Panc1 (cell line): ENCODE measurements at places on chromosomes 11 and 22. TPM values are rescaled to one million over a fixed set of nuclear protein-coding genes. Genes with fewer than 3 reads are reported as not detected.

Gene BDNF
- total RNA-seq = 0.36 TPM

Gene LINC01488
- not detected for total RNA-seq

Gene SMIM35
- not detected for total RNA-seq

GRCh38 chr11:126410649-126411048 is 55.2 kb downstream of the ST3GAL4 start:
- no peak for DNase-seq

GRCh38 chr11:83648610-83649527 is 362.7 kb upstream of the CCDC90B start:
- no peak for DNase-seq

- no peak for DNase-seq
Observed at GRCh38 chr22:35368386-35368785, 12.5 kb upstream of the HMOX1 start.

GRCh38 chr22:37197451-37198257 is 9.6 kb upstream of the C1QTNF6 start:
- no peak for DNase-seq

DNA sequence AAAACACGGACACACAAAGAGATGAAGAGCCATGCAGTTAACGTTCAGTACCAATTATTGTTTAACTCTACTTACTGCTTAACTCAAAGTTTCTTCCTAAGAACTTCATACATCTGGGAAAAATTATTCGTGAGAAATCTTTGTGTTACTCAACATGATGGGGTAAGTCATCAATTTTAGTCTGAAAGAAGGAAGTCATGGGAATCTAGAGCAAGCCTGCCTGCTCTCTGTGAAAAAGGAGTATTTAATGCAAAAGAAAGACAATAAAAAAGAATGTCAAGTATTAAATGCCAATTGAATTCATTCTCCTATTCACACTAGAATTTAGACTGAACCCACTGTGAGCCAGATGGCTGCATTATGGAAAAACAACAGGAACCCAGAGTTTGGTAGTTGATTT is 16.0 kb downstream of the TMEM123 start:
- DNase-seq = no peak

DNA sequence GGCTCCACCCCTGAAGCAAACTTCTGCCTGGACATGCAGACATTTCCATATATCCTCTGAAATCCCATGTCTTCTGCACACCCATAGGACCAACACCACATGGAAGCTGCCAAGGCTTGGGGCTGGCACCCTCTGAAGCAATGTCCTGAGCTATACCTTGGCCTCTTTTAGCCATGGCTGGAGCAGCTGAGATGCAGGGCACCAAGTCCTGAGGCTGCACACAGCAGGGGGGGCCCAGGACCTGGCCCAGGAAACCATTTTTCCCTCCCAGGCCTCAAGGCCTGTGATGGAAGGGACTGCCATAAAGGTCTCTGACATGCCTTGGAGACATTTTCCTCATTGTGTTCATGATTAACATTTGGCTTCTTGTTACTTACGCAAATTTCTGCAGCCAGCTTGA is 34.5 kb downstream of the SYT9 start:
- no peak for DNase-seq

DNA sequence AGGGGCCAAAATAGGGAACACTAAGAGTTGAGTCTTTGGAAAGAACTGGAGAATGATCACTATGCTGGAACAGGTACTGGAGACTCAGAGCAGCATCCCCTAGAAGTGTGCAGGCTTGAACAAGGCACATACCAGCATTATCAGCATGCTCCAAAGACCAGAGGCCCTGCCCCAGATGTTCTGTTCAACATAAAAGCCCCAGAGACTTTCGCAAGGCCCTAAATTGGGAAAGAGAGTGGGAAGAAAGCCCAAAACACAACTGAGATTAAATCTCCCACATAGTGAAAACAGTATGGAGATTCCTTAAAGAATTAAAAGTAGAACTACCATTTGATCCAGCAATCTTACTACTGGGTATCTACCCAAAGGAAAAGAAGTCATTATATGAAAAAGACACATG is 9.4 kb downstream of the CNGA4 start:
- DNase-seq = no peak

DNA sequence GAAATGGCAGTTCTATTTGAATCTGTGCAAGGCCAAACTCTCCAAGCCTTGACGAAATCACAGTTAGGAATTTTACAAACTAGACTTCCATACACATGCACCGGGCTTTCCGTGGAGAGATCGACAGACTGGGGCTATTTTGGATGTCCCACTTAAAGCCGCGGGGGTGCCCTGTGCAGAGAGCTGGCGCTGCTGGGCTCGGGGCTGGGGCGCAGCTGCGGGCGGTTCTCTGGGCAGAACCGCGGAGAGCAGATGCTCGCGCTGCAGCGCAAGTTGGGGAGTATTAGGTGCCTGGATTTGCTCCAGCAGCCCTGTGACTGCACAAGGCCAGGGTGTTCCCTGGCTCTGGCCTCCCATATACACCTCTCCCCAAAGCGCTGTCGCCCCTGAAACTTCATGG is 67.2 kb downstream of the SPATA19 start:
- no peak for DNase-seq

GRCh38 chr11:101127699-101128570 is 1.7 kb downstream of the PGR start:
- no peak for DNase-seq

GRCh38 chr11:111361874-111362273 is 17.2 kb downstream of the POU2AF1 start:
- no peak for DNase-seq

DNA sequence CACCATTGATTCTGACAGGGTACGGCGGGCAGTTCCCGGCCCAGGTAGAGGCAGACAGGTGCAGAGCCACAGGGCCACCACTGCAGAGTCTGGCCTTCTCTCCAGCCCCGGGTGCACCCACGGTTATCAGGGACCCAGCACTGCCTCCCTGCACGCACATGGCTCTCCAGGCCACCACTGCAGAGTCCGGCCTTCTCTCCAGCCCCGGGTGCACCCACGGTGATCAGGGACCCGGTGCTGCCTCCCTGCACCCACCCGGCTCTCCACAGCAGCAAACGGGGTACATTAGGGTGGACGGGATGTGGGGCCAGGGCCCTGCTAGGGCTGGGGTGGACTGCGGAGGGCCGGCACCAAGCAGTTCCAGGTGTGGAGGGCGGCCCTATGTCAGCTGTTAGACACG is 272.9 kb downstream of the BRD1 start:
- no peak for DNase-seq

GRCh38 chr11:72569966-72570892 is 104.0 kb downstream of the PDE2A start:
- no peak for DNase-seq

GRCh38 chr11:55172734-55173415 is 89.1 kb upstream of the TRIM48 start:
- DNase-seq = no peak

- no peak for DNase-seq
Observed at GRCh38 chr11:120703358-120704152, 192.0 kb downstream of the GRIK4 start.

GRCh38 chr11:96035031-96035739 is 111.3 kb upstream of the MTMR2 start:
- DNase-seq = no peak

- DNase-seq = no peak
Observed at GRCh38 chr11:110972640-110973039, 260.4 kb upstream of the ARHGAP20 start.

DNA sequence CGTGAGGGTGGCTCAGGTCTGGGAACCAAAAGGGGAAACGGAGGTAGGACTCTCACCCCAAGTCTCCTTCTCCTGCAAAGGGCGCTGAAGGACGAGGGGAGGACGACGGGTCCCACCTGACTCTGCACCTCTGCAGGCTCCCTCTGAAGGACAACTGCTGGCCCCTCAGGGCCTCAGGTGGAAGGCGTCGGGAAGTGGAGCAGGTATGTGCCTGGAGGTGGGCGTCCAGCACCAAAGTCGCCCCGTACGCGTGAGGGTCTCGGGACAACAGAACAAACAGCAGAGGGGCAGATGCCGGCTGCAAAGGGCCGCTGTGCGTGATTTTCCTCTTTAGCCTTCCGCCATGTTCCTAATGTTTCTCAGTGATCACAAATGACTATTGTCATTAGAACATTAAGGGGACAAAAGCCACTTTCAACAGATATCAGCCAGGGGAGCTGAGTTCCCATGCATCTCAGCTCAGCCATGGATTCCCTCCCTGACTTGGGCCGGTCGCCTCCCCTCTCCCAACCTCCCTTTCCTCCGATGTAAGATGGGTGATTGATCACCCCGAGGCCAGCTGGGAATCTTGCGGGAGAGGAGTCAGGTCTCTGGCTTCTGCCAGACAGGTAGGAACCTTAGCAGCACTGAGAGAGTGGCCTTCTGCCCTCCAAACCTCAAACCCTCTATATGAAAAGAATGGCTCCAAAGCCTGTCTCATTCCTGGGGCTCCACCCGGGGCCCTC is 836 bp downstream of the SLC16A8 start:
- no peak for DNase-seq

- DNase-seq = no peak
Observed at GRCh38 chr11:13608656-13609055, 59.8 kb upstream of the FAR1 start.

DNA sequence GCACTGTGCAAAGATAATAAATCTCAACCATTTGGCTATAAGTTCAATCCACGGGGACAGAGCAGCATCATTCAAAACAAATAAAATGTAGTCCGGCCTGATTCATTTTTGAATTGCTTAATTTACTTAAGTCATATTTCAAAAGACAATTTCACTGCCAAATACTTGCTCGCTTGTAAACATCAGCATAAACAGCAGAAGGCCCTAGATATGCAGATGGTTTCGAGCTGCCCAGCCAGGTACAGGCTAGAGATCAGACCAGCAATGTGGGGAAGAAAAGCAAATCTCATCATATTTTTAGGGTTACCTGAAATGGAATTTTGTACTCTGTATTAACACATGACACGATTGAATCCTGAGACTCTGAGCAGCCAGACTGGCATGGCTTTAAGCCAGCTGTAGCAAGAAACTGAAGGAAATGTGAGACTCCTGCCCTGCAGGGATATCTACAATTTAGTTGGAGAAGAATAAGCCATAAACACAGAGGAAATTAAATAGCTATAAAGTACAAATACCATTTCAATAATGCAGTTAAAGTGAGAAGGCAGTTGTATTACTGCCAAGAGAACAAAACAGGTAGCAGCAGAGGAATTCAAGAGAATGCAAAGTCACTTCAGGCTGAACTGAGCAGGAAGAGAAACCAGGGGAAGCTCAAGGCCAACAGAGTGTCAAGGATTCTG is 440.3 kb downstream of the ETS1 start:
- DNase-seq = no peak

DNA sequence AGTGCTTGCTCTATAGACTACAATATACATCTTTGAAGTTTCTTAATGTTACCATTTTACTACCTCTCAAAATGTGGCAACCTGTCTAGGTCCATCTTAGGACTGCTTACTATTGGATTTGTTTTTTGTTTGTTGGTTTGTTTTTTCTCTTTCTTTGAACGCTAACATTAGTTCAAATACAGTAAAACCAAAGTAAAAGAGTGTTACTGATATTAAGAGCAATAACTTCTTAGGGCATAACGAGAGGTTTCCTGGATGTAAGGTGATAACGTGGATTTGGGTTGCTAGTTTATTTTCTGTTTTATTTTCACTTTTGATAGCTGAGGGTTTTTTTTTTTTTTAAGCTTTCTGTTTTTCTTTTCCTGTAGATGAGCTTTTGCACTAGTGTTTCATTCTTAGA is 43.6 kb downstream of the TMEM135 start:
- DNase-seq = no peak

- no peak for DNase-seq
Observed at GRCh38 chr11:60864856-60865513, 2.4 kb upstream of the ZP1 start.

GRCh38 chr11:44258190-44258489 is 51.8 kb downstream of the ALX4 start:
- DNase-seq = no peak
